NCI-H1105 treated with DMSO at 0.1 percent for 48 hours (cell line): ENCODE measurements at places on chromosomes 1 and 21.

DNA sequence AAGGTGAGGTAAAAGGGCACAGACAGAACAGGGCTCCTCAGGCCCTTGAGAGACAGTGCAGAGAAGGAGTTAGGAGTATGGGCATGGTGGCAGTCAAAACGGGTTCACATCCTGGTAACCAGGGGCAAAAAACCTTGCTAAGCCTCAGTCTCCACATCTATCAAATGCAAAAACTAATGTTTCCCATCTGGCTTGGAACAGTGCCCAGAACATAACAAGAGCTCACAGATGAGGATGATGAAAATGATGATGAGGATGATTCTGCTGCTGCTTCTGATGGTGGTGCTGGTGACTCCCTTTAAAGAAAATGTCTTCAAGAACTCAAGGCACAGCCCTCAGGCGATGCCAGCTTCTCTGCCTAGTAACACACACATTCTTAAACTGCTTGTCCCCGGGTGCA lies 24.1 kb downstream of the HHIPL2 start:
- DNase-seq = no peak

DNA sequence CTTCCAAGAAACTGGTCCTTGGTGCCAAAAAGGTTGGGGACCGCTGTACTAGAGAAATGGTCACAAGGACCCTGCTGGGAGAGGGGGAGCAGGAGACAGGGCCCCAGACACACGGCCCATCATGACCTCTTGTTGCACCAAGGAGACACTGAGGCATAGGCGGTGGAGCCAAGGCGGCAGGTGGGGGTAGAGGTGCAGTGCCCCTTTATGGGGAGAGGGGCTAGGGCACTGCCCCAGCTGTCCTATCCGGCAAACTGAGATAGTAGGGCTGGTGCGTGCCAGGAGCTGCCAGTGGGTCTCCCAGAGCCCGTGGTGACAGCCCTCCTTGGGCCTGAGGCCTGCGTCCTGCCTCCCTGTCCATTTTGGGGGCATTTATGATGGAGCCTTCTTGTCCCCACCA lies 20.3 kb downstream of the TNNT2 start:
- DNase-seq = no peak

- peak; percentile 80 for DNase-seq
Measured at GRCh38 chr1:87399264-87399663, 70.6 kb downstream of the LMO4 start.

GRCh38 chr1:33601751-33602150 lies 129.3 kb downstream of the ZSCAN20 start:
- DNase-seq = no peak

DNA sequence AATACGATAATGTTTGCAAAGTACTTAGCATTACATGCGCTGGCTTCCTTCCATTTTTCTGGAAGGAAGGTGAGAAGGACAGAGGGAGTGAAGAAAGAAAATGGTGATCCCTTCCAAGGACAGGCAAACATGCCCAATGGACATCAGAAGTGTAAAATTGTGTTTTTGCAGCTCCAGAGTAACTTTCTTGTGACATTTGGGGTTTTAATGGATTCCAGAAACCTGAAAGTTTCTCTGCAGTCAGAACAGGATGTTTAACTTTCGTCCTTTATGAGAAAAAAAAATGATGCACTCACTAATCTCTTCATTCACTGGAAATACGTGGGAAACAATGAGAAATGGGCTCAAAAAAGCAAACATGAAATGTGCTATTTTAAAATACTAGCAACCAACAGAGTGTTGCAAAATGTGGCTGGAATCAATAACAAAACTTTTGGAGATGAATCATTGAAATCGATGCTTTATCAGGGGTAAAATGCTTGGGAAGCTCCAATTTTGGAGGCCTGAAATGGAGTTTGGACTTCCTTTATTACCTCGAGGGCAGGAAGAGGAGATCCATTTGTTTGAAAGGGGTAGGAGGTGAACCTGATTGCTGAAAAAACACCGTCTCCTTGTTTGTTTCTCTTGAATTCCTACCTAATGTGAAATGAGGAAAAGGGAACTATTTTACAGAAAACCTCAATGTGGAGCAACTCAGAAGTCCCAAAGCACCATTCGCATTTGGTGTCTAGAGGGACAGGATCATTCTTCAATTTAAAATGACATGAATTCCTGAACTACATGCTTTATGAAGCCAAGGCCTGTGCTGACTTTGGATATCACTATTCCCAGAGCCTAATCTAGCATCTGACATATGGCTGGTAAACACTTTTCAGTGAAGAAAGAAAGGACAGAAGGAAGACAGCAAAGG lies 129.5 kb downstream of the TRABD2B start:
- no peak for DNase-seq

GRCh38 chr1:115402753-115403184 lies 64.7 kb upstream of the NGF start:
- no peak for DNase-seq

DNA sequence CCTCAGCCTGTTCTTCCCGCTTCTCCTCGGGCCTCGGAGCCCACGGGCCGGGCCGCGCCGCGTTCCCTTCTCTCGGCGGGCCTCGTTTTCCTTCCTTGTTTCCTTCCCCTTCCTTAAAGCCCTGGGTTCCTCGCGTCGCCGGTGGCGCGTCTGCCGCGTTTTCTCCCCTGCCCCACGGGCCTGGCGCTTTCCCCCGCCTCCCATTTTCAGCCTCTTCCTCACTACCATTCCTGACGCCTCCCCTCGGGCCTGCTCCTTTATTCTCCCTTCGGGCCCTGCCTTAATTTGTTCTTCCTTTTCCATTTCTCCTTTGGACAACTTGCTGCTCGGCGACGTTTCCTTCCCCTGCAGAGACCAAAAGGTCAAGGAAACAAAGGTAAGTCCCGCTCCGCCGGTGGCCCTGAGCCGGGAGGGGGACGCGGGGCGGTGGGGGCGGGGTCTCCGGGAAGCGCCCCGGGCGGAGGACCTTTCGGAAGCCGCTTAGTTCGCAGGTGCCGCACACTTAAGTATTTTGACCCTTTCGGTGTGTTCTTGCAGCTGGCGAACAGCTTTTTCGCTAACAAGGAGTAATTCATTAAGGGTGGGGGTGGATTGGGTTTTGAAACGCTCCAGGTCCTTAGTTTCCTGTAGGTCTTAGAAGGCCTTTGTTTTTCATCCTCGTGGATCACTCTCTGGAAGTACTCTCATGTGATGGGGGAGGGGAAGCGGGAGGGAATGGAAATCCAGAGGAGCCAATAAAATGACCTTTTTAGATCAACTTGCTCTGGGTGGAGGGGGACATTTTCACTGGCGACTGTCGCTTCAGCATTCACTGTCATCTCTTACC lies 780 bp downstream of the YTHDF2 start:
- DNase-seq = peak; percentile 81

GRCh38 chr1:41381692-41382479 lies 20.7 kb downstream of the FOXO6 start:
- peak; percentile 67 for DNase-seq

DNA sequence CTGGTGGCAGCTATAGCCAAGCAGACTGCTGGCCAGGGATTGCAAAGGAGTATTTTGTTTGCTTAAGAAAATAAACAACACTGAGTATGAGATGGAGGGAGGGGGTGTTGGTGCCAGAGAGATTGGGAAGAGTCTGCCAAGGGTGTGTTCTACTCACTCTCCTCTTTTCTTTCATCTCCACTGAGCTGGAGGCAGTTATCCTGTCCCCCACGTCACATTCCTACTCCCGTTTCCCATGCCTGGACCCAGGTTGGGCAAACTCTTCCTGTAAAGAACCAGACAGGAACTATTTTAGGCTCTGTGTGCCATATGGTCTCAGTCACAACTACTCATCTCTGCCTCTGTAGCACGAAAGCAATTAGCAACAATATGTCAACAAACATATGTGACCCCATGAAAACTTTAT lies 1.4 kb upstream of the IL24 start:
- peak; percentile 53 for DNase-seq

GRCh38 chr1:65209005-65209885 lies 61.2 kb downstream of the AK4 start:
- DNase-seq = peak; percentile 60

DNA sequence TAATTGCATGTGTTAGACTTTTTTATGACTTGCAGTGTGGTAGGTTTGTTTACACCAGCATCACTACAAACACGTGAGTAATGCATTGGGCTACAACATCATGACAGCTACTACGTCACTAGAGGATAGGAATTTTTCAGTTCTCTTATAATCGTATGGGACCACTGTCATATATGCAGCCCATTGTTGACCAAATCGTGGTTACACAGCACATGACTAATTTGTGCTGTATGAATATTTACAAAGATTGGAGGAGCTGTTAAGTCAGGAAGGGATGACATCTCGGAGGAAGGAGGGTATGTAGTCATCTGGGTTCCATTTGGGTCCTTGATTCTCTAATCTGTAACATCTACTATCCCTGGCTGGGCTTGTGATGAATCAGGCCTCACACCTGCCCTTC lies 270.9 kb downstream of the TNR start:
- DNase-seq = no peak

- DNase-seq = no peak
Measured at GRCh38 chr21:29376556-29376955, 77.8 kb downstream of the BACH1 start.

- no peak for DNase-seq
Measured at GRCh38 chr1:32221581-32221979, 573 bp downstream of the TMEM234 start.

DNA sequence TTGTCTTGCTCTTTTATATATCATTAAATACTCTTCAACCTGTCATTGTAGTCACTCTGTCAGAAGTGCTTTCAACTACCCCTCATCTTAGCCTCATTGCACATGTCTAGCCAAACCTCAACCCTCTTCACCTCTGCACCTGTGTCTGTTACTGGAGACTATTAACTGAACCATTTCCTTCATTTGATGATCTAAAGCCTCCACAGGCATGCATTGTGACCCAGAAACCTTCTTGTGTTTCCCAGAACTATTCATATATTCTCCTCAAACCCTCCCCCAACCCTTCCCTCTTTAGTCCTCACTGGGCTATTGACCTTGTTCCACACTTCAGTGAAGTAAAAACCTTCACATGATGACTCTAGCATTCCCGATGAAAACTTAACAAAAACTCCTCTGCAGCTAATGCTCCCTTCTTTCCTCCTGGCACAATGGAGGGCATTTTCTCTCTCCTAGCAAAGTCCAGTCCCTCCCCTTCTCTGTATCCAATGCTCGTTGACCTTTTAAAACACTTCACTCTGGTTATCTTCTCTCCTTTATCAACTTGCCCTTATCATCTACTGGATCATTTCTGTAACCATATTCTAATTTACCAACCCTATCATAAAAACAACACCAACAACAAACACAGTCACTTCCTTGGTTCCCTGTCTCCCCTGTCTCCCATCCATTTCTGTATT lies 86.1 kb downstream of the BACH1 start:
- DNase-seq = no peak

DNA sequence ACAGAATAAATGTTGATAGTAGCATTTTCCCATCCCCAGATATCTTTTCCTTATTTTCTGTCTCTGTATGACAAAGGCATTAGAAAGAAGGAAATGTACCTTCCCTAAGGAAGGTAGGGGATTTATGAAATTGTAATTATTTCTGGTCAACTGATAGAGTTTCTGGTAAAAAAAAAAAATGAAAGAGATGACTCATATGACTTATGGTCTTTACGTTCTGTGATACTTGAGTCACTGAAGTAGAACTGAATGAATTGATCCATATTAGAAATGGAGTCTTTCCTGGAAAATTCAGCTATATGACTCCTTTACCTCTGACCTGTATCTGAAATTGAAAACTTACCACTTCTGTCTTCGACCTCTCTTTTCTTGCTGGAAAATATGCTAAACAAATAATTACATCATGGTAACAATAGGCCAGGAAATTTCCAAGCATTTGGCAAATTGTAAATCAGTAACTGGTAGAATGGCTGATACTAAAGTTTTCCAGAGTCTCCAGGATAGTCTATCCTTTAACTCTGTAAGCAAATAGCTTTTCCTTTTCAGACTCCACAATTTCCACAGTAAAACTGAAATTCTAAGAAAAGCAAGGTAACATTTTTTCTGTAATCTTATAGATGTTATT lies 364.3 kb upstream of the PTBP2 start:
- DNase-seq = no peak

DNA sequence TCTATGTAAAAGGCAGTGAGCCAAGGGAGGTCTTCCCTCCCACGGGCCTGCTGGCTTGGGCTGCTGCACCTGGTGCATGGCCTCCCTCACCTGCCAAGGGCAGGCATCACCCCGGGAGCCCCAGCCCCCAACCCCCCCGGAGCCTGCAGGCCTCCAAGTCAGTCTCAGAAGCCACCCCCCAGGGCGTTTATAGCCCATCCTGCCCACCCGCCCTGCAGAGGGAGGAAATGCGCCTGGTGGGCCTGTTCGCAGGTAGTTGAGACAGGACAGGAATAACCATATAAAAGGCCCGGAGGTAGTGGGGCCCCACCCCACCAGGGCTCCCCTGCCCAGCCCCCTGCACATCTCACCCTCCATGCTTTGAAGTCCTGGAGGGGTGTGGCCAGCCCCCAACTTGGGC lies 18.2 kb upstream of the ARF1 start:
- DNase-seq = no peak

DNA sequence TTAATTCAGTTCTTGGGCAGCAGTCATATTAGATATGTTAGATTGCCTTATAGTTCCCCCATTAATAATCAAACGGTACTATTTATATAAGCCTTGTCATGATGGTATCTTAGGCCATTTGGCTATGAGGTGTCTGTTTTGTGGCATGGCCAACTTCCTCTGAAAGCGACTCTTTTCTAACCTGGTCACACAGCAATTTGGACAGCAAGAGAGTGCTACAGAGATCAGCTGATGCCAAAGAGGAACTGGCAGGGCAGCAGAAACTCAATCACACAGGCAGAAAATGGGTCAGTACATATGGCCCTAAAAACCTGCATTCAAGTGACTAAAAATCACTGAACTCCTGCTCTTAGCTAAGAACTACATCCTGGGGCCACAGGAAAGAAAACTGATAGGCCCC lies 13.4 kb upstream of the MUTYH start:
- no peak for DNase-seq

DNA sequence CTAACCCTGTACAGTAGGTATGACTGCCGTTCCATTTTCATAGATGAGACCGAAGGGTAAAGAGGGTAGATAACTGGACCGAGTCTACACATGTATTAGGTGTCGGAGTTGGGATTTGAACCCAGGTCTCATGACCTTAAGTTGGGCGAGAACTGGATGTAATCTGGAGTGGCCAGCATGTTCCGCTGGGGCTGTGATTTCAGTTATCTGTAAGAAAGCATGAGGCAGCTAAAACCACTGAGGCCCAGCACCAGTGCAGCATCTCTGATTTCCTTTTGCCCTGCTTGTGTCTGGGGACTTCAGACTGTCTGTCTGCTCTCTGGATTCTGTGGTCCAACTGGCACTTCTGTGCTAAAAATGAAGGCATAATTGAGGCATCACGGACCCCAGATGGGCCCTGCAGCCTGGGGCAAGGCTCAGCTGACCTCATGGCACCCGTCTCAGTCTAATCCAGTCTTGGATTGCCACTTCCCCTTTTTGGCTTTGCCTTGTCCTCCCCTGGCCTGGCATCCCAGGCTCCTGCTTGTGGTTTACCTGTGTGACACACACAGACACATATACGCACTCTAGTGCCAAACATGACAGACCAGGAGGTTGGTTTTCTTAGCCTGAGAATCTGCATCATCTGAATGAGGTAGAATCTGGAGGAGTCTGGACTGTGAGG lies 180.2 kb downstream of the KIF26B start:
- no peak for DNase-seq
